ENCODE measurements at places on chromosomes 2 and 18. TPM values are rescaled to one million over a fixed set of nuclear protein-coding genes. Genes with fewer than 3 reads are reported as not detected.

- no peak for DNase-seq
Observed at GRCh38 chr2:37654932-37655841, 16.3 kb downstream of the CDC42EP3 start.

DNA sequence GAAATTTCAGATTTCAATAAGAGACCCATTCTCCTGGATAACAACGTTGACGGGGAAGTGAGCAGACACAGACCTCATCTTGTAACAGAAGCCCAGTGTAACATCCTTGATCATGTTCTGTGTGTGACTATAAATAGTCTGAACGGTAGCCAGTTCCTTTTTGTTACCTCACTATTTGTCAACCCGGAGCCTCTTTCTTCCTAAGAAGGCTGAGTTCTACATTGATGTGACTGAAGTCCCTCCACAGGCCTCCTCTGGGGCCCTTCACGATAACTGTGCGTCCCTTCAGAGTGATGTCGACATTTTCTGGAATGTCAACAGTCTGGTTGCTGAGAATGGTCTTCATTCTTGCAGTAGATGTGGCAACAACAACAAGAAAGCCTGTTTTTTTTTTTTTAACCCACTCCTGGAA, 6.3 kb upstream of the PLEKHM3 start:
- DNase-seq = no peak

- DNase-seq = no peak
Observed at GRCh38 chr2:30276455-30276911, 45.1 kb downstream of the LBH start.

- no peak for DNase-seq
Observed at GRCh38 chr2:182447163-182447562, 20.3 kb upstream of the PDE1A start.

DNA sequence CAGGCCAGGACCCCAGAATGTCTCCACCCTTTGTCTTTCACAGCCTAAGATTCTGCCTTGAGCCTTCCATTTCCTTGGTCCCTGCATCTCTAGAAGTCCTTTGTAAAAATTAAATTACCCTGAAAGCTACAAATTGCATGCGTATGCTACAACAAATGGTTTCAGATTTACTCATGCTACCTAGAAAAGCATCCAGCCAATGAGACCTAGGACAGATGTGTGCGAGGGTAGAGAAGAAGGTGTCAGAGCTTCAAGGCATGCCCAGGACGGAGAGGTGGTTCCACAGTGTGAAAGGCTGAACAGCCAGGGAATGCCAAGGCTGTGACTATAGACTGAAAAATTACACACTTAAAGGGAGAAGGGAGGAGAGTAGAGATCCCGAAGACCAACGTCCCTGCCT, 40.2 kb downstream of the CCBE1 start:
- no peak for DNase-seq

The YIPF4 gene
- 30.9 TPM for total RNA-seq

GRCh38 chr2:190607014-190607597, 41.8 kb upstream of the NAB1 start:
- no peak for DNase-seq

DNA sequence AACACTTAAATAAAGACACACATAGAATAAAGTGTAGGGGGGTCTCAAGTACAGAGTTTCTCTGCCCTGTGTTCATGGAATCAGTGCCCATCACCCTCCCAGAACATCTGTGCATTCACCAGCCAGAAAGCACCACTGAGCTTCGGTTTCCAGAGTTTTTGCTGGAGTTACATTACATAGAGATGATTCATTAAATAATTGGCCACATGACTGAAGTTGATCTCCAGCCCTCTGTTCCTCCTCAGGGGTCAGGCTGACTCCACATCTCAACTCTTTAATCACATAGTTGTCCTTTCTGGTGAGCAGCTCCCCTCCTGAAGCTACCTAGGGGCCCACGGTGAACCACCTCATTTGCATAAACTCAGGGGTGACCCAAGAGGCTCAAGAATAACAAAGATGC, 129.8 kb downstream of the METTL4 start:
- DNase-seq = no peak

GRCh38 chr18:65398347-65399075, 352.3 kb upstream of the CDH7 start:
- no peak for DNase-seq
